ENCODE measurements at places on chromosomes 5 and 9.

DNA sequence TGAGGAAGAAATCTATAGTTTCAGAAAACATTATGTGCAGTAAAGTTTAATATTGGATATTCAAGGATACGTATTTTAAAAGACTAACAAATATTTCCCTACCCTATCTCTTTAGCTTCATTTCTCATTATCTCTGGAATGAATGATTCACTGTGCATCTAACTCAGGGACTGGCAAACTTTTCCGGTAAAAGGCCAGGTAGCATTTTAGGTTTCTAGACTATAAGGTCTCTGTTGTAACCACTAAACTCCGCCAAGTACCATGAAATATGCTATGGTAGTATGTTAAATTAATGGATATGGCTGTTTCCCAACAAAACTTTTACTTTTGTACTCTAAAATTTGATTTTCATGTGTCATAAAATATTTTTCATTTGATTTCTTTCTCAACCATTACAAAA, 13.2 kb downstream of the FEM1C start:
- DNase-seq: no peak

- no peak for DNase-seq
These were observed 495.9 kb downstream of the CSNK1G3 start for GRCh38 chr5:124007675-124008398.

- no peak for DNase-seq
These were observed 31.8 kb upstream of the C7 start for GRCh38 chr5:40877371-40877988.

DNA sequence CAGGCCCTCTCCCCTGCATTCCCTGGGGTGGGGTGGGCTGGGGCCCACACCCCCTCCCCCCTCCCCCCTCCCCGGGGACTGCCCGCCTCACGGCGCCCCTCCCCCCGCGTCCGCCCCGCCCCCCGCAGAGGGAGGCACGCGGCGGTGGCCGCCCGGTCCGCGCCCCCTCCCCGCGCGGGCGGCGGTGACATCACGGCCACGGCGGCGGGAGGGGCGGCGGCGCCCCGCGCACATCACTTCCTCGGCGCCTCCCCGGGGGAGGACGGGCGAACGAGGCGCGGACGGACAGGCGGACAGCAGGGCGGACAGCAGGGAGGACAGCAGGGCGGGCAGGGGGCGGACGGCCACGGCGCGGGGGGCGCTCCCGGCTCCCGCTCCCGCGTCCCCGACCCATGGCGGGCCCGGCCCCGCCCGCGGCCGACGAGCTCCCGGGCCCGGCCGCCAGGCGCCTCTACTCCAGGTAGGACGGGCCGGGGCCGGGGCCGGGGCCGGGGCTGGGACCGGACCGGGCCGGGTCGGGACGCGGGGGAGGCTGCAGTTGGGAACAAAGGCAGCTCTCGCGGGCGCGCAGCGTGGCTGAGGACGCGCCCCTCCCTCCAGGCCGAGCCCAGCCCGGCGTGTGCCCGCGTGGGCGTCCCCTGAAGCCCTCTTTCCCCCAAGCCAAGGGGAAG, at the start of gene GPSM1:
TSS of gene GPSM1 (plus strand) at position 236 of the 671 bp plus-strand sequence. CDS start at position 393, 157 bp downstream.
- peak; percentile 10 for DNase-seq

GRCh38 chr5:160970605-160971191, 118.7 kb upstream of the ATP10B start:
- no peak for DNase-seq

DNA sequence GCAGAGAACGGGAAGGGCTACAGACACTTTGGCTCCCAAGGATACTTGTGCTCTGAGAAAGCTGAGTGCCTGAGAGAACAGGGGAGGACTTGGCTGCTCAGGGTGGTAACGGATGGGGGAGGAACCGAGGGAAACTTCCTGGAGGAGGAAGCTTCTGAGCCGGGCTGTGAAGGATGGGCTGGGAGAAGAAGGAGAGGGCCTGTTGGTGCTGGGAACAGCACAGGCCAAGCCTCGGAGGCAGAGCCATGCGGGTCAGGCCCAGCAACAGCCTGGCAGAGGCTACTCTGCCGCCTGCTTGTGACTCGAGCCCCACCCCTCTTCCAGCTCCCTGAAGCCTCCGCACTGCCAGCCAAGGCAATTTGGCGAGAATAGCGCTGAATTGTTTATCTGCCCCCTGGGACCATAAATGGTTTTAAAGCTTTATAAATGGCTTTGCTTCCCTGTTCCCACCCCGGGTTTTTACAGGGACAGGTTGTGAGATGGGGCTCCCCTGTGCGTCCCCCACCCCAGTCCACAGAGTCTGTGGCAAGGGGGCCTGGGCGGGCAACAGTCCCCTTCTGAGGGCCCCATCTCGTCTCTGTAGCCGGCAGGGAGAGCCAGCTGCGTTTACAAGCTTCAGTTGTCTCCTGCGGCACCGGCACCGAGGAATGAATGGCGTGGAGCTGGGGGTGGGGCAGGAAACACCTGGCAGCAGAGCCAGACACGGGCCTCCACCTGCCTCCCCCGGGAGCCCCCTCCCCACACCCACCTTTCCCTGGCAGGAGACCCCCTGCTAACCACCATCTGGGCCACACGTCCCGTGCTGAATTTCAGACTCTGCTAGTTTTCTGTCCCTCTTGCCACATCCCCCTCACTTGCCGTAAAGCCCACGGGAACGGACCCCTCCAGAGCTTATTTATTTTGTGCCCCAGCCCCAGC, 24.4 kb downstream of the FAM163B start:
- DNase-seq: no peak

DNA sequence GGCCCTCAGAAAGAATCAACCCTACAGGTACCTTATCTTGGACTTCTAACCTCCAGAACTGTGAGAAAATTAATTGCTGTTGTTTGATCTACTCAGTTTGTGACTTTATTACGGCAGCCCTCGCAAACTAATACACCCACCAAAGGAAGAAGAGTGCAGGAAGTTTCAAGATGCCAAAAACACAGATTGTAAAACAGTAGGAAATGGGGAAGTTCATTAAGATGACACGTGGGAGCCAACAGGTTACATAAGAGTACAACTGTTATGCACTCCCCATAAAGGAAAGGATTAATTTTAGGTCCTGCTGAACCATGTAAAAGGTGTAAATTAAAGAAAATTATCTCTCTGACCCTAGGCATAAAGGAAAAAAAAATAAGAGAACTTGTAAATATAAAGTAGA, 294.3 kb downstream of the EPB41L4A start:
- DNase-seq: no peak

DNA sequence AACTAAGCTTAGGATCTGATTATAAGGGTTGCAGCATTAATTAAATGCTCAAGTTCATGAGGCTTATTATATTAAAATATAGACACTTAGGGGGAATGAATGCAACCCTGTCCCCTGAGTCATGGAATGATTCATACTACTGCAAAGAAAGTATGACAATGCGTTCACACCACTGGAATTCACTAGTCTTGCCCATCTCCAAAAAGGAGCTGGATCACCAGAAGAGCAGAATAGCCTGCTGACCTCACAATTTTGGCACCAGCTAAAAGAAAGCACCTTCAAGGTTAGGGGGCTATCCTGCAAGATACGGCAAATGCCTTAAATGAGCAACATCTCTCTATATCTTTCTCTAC, 32.0 kb upstream of the TMED7 start:
- DNase-seq: no peak

DNA sequence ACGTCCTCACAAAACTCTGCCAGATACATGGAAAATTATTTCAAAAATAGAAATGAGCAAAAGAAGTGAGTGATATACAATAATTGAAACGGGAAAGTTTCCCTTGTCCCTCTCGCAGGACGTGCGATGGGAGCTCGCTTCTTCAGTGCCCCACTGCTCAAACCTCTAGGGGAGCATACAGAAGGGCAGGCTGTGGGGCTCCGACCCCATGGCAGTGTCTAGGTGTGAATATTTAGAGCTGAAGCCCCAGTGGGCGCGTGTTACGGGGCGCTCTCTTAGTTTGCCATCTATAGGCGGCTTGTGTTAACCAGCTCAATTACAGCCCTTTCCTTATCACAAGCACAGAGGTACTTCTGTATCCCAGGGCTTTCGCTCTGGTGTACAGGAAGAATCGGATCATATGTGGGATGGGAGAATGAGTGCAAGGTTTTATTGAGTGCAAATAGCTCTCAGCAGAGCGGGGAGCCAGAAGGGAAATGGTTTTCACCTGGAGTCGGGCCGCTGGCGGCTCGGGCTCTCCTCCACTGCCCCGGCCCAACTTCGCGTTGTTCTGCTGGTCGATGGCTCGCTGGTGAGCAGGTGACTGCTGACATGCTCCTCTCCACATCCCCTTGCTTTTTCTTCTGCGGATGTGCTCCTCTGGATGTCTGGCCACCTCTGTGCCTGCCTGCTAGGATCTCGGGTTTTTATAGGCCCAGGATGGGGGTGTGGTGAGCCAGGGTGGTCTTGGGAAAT, 334.0 kb upstream of the PTPRD start:
- DNase-seq: no peak

DNA sequence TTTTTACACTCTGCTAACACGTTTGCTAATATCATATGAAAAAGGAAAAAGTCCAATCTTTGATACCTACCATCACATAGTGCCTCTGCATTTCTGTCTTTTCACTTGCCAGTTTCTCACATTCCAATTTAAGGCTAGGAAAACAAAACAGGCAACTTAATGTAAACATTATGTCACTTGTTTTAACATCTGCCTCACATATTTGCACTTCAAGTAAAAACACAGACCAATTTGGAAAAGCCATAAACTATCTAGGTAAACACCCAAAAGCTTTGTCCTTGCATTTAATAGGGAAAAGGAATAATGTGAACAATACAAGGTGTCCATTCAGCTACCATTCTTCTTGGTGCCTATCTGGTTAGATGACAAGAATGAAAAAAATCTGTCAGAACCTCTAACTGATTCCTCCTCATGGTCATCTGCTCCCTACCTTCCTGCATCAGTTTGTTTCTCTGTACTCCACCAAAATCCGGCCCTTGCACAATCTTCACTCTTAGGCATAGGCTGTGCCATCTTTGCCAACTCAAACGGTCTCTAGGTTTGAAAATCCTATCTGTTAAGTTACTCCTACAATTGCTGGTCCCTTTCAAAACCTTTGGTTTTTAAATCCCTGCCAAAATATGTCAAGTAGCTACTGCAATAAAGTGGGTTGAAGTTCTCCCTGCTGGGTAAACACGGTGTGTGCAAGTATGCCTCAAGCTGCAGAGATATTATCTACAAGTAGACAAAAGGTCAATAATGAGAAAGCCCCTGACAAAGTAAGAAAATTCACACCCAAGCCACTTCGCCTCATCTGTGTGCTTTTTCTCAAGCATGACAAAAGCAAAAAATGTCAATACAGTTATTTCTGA, 3.4 kb downstream of the TLE1 start:
- no peak for DNase-seq

GRCh38 chr9:89992326-89993198, 387.8 kb downstream of the GADD45G start:
- no peak for DNase-seq

DNA sequence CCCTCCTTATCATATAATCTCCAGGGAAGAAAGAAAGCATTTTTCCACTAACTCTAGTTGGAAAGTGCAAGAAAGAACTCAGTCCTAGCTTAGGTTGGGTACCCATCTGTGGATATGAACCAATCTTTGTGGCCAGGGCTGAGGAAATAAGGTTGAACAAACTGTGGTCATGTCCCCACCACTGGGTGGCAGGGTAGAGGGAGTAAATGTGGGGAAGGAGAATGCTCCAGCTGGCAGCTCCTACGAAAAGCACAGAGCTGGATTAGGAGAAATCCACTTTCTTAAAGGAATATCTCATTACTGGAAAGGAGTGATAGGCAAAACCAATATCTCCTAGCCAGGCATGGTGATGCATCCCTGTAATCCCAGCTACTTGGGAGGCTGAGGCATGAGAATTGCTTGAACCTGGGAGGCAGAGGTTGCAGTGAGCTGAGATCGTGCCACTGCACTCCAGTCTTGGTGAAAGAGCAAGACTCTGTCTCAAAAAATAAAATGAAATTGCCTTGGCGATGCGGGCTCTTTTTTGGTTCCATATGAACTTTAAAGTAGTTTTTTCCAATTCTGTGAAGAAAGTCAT, 175.1 kb downstream of the CCDC192 start:
- no peak for DNase-seq

GRCh38 chr5:175479125-175479881, 943 bp downstream of the SFXN1 start:
- DNase-seq: no peak

DNA sequence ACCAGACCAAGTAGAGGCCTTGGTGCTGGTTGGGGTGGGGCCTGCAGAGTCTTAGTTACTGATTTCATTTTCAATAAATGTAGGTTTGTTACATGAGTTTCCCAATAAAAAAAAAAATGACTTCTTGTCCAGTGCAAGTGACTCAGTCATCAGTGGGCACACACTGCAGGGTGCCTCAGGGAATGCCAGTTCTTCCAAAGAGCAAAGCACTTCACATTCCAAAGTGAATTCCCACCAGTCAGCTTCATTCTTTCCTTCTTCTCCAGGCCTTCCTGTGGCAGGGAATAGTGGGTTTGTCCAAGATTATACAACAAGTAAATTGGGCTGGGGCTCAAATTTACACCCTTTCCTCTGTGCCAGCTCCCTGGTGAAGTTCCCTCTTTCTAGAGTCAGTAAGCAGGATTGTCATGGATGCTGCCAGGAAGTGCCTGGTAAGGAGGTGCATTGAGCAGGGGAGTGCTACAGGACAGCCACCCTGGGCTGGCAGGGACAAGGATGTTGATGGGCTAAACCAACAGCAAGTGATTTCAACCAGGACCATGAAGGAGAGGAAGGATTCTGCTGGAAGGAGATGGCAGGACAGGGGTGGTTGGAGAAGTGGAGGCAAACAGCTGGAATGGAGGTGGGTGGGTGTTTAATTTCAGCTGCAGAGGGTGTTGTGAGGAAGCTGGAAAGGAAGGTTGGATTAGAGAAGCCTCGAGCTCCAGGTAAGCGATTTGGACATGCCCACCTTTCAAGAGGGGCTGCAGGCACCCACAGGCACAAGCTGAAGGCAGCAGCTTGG, 3.7 kb upstream of the B4GALT7 start:
- no peak for DNase-seq

DNA sequence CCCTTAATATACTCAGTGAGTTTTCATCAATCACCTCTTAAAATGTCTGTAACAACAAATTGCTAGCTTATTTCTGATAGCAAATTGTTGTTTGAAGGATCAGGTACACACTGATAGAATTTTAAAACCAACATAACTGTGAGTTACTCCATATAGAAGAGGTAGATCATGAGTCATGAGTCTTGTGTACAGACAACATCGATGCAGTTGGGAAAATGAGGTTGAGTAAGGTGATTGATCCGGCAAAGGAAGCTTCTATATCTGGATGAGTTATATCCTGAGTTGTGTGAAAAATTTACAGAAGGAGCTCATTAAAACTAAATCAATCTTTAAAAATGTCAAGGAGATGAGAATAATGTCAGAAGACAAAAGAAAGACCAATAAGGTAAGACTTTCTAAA, 604.6 kb upstream of the RGMB start:
- no peak for DNase-seq

- no peak for DNase-seq
These were observed 150.9 kb downstream of the ADGRV1 start for GRCh38 chr5:90709323-90710155.

- DNase-seq: no peak
These were observed 619.4 kb downstream of the TLE1 start for GRCh38 chr9:81069923-81070322.

GRCh38 chr9:21974722-21975409, 19.3 kb downstream of the CDKN2A start:
- DNase-seq: no peak

- no peak for DNase-seq
These were observed 376.8 kb upstream of the RFX3 start for GRCh38 chr9:3902631-3903030.

GRCh38 chr5:65809817-65810531, 88.0 kb downstream of the NLN start:
- DNase-seq: no peak

GRCh38 chr5:149011084-149011483, 51.8 kb downstream of the SH3TC2 start:
- DNase-seq: no peak

All from stimulated activated CD8-positive, alpha-beta memory T cell treated with anti-CD3 and anti-CD28 coated beads, Interleukin-4, amount 100 ng/mL, for 4 hours (primary cell).